ENCODE measurements at places on chromosomes 7 and 10.
A peak's percentile ranks its signal among the peaks of the same experiment; 100 is the strongest.

- no peak for DNase-seq
These were observed 54.4 kb downstream of the PROSER2 start for GRCh38 chr10:11877591-11877905.

DNA sequence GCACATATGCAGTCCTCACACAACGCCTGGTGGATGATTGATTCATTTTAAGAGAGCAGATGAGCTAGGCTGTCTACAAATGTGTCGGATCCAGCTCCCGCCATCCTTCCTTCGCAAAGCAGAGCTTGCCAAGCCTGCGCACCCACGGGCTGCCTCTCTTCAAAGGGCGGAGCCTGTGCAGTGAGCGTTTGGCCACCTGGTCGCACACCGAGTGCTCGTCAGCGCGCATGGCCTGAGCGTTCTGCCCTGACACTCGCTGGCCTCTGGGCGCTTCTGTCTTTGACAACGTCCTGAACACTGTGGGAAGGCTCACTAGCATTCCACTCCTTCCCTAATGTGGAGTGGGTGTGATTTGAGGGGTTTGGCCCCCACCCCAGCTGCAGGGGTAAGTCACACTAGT lies 47.1 kb upstream of the TMEM72 start:
- DNase-seq = no peak

DNA sequence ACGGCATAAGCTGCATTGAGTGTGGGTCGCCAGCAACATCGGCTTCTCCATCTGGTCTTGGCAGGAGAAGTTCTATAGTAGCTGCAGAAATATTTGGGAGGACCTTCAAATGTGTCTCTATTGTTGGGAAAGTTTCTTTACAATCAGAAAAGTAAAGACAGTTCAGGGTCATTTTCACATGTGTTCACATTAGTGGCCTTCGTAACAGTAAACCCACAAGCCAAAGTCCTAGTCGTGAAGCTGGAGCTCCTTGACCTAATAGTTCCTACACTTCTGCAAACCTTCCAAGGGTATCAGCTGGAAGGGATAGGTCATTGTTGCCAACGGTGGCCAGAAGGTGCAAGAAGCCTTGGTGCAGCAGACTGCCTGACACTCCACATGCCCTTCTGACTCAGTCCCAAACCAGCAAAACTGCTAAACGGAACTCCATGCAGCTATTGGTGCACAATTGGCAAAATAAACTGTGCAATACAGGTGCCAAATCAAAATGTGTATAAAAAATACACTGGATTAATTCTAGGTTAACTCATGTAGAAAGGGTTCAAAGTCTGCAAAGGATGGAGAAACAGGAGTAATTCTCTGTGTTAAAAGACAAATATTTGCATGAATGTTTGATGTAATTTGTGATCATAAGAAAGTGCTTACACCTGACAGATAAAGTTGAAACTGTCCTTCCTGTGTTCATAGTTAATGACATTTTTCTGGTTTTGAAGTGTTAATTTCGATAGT lies 102.8 kb upstream of the EGFR start:
- DNase-seq = no peak

- no peak for DNase-seq
These were observed 30.0 kb upstream of the SAMD9L start for GRCh38 chr7:93178213-93178612.

- DNase-seq = no peak
These were observed 103.5 kb upstream of the CCDC6 start for GRCh38 chr10:60009710-60010383.

- no peak for DNase-seq
These were observed 26.5 kb upstream of the POT1 start for GRCh38 chr7:124956160-124956559.

- no peak for DNase-seq
These were observed 8.4 kb upstream of the MARVELD1 start for GRCh38 chr10:97705006-97705670.

GRCh38 chr10:34575882-34576281 lies 239.2 kb downstream of the PARD3 start:
- DNase-seq = no peak

- DNase-seq = no peak
These were observed 22.5 kb downstream of the HHEX start for GRCh38 chr10:92712016-92712889.

DNA sequence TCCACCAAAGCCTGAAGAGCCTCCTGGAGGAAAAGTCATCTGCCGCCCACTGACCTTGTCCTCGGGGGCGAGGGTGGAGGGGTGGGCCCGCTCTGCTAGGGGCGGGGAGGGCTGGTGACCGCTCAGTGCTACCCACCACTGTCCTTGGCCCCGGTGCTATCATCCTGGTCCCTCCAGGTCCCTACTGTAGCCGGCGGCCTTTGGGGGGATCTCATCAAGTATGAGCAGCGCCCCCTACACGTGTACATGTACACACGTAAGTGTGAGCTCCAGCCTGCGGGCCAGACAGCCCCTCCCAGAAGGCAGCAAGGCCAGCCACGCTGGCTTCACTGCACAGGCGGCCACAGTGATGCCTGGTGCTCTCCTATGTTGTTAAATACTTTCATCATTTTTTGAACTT lies 19.6 kb downstream of the TTYH3 start:
- no peak for DNase-seq

GRCh38 chr7:2493205-2494164 lies 17.3 kb upstream of the GRIFIN start:
- no peak for DNase-seq

GRCh38 chr10:97648562-97649404 lies 8.3 kb downstream of the PI4K2A start:
- peak; percentile 29 for DNase-seq

- no peak for DNase-seq
These were observed 12.1 kb downstream of the KBTBD2 start for GRCh38 chr7:32879460-32879859.

DNA sequence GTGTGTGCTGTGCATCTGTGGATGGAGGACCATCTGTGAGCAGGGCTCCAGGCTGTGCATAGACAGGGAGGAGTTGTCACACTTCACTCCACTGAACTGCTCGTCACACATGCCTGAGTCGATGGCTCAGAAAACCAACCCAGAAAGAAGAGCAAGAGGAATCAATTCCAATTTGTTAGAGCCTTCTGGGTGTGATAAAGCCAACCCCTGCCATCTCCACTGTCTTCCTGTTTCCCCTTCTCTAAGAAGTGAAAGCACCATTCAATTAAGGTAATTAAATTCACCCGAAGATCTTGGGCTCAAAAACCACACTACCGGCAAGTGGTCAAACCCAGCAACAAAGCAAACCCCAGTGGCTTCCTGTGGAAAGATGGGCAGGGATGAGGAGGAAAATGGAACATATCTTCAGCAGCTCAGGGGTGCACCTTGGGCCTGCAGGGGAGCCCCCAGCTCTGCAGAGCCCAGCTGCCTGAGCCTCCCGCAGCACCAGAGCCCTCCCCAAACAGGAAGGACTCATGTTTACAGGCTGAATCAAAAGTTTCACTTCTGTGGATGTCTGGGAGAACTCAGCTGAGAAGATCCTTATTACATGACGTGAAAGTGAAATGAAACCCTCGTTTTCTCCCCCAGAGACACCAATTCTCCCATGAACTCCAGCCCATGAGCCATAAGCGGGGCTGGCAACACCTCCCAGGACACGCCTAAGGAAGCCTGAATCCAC lies 10.9 kb downstream of the C10orf71 start:
- no peak for DNase-seq

DNA sequence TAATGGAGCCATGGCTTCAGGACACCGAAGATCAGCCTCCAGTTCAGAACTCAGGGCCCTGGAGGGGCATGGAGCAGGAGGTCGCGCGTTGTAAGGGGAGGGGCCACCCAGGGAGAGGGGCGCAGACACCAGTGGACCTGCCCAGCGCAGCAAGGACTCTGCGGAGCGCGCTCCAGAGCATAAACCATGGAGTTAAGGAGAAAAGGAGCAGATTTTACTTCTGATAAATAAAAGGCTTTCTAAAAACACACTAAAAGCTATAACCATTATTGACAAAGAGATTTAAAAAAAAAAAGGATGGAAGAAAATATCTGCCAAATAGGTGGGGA lies 10.5 kb downstream of the CALY start:
- no peak for DNase-seq

- DNase-seq = no peak
These were observed 22.2 kb downstream of the ENTPD7 start for GRCh38 chr10:99681553-99681952.

GRCh38 chr10:78472551-78472890 lies 438.9 kb downstream of the RPS24 start:
- no peak for DNase-seq

DNA sequence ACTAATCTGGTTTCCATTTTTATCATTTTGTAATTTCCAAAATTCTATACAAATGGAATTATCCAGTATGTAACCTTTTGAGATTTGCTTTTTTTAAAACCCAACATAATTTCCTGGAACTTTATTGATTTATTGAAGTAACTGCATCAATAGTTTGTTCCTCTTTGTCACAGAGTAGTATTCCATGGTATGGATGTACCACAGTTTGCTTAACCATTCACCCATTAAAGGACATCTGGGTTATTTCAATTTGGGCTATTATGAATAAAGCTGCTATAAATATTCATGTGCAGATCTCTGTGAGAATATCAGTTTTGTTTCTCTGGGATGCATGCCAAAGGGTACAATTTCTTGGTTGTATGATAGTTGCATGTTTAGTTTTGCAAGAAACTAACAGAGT lies 2.9 kb downstream of the GPNMB start:
- DNase-seq = no peak

- DNase-seq = no peak
These were observed 112.3 kb downstream of the BTRC start for GRCh38 chr10:101466016-101466912.

- no peak for DNase-seq
These were observed 72.4 kb downstream of the CTTNBP2 start for GRCh38 chr7:117800841-117801240.

DNA sequence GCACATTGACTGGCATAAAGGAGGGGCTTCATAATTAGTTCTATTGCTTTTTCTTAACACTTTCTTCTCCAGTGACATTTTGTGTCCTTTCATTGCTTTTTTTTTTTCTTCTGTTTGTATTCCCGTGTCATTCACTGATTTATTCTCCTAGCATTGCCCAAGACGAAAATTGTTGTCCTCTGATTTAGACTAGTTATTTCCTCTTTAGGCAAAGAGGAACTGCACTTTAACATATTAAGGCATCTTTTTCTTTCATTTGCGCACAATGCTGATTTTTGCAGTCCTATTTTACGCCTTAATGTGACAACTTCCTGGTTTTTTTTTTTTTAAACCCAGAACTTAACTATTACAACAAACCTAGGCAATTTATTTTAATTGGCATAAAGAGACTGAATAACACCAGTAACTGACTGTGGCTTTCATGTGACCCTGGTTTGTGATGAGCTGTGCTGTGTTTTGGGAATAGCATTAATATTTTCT lies 39.7 kb downstream of the ARID5B start:
- no peak for DNase-seq

DNA sequence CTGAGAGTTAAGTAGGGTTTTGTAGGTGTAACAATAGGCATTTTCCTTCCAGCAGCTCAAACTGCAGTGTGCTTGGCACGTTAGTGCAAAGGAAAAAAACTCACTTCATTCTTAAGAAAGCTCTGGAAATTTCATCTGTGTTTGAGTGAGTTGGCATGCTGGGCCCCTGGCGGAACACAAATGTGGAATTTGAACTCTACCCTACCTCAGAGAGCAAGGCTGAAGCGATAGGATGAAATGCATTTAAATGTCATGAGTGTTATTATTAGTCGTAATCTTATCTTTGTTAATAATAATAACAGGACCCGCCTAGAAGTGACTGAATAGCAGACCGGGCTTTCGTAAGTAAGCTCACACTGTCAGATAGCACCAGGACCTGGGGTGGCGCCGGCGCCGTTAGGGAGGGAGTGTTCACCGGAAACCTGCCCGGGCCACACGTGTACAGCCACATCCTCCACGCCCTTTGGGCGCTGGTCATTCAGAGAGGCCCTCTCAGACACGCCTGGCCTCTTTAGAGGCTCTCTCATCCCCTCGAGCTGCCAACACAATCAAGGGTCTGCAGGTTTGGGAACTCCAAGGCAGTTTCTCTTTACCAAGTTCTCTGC lies 63.5 kb downstream of the GRK5 start:
- DNase-seq = peak; percentile 26

DNA sequence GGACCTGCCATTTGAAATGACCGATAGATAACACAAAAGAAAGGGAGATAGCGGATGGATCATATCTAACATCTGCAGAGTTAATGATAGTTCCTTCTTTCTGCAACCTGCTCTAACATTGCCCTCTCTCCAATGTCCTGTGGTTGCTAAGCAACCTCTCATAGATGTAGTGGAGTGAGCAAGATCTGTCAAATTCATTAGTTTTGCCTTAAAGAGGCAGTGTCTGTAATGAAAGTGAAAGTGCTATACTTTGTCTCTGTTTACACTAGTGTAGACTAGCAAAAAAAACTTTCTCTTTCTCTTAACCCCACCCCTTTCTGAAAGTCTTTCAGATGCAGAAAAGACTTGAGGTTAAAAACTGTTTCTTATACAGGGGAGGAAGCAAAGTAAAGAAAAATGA lies 1196.9 kb downstream of the SORCS3 start:
- DNase-seq = no peak

GRCh38 chr7:131869986-131870385 lies 313.6 kb upstream of the PODXL start:
- DNase-seq = no peak

GRCh38 chr10:97069576-97070362 lies 116.0 kb downstream of the SLIT1 start:
- no peak for DNase-seq

DNA sequence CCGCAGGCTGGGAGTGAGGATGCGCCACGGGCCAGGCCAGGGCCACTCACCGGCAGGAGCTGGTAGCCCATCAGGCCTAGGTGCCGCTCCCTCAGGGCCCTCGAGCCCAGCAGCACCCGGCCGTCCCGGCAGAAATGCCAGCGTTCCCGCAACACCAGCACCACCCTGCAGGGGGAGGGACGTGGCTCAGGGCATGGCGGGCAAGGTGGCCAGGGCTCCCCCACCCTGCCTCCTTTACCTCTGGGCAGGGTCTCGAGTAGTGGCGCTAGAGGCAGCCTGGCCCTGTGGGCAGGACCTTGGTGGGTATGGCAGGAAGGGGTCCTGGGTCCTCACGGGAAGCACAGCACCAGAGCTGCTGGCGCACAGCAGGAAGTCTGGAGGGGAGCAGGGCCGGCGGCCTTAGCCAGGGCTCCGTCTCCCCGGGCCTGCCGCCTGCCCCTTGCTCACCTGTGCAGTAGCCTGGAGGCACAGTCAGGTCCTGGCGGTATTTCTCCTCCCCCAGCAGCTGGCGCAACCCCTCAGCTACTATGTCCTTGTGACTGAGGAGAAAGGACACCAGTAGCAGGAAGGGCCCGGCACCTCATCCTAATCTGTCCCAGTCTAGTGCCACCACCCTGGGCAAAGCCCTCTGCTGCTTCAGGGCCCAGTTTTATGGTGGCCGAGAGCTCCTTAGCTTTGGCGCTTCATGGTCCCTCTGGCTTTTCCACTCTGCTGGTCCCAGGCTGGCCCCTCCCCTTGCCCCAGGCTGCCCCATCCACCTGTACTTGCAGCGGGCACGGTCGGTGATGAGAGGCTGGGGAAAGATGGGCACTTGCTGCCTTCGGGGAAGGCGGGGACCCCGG lies 3.5 kb downstream of the FASTK start:
- DNase-seq = no peak

GRCh38 chr10:123309731-123310130 lies 155.5 kb downstream of the BUB3 start:
- no peak for DNase-seq
